ENCODE measurements at places on chromosomes 1 and 21.
A peak's percentile ranks its signal among the peaks of the same experiment; 100 is the strongest.

GRCh38 chr1:214861615-214862014 is 220.9 kb upstream of the KCNK2 start:
- DNase-seq, result no peak

DNA sequence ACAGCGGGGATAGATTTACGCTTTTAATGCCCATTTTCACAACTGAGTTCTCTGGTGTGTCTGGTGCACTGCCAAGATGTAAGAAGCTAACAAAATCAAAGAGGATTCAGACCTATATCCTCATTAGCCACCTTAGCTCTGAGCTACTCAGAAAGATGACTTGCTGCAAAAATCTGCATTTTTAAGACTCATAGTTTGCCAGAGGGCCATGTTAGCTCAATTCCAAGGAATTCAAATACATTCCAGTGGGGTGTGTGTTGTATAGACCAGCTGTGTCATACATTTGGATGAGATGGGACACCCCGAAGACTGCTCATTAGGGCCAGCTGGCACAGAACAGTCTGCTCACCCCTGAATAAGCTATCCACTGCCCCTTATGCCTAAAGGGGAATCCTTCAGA is 8.9 kb downstream of the DENND2D start:
- no peak for DNase-seq

GRCh38 chr1:221829327-221830015 is 87.6 kb upstream of the DUSP10 start:
- DNase-seq, result no peak

DNA sequence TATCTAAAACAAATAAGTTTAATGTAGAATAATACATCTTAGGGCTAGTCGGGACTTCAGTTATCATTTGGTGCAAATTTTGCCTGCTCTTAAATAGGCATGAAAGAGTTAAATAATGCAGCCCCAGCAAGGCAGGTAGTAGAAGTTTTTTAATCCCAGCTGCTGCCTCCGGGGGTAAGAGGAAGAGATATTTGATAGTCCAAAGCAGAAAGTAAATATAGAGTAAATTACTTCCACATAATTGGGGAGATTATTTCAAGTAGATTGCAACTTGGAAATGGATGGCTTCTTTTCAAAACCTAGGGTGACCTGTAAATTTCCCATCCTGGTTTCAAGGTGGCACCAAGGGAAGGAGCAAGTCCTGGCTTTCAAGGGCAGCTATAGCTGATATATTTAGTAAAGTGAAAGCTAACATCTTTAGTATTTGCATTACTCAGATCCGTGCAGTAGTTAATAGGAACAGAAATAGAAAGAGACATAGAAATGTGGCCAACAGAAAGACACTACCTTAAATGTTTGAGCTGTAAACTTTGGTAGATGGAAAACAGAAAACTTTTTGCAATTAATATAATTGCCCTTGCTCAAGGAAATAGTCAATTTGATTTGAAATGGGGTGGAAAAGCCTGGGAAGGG is 109.1 kb downstream of the LMO4 start:
- no peak for DNase-seq

- no peak for DNase-seq
Observed at GRCh38 chr1:193654951-193655735, 468.7 kb upstream of the B3GALT2 start.

GRCh38 chr1:26410706-26411623 is at the start of gene LIN28A:
Gene LIN28A, plus strand, starts transcription at chr1:26410817. Its CDS starts 75 bp downstream, at chr1:26410892.
- no peak for DNase-seq

DNA sequence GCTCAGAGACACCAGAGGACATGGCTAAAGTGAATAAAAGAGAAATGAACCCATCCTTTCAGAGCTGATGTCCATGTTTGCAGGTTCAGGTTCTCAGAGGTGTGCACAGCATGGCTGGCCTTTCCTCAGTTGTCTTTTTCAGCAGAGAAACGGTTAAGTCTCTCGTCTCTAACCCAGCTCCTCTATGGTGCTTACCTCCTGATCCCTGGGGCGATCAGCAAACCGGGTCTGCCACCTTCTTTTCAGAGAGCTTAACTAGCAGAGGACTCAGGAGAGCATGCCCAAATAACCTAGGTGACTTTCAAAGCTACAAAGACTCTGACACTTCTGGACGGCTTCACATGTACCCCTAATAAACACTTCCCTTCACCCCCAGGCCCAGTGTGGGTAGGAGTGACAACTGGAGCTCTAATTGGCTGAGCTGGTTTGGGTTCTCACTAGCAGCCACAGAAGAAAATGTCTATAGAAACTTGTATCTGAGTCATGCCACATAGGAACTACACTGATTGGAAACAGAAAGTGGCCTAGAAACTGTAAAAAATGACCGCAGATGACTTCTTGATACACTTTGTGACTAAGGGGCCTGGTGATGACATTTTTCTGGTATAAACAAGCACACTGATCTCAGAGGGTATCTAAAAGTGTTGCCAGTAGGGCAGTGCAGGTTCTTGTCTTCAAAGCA is at the start of gene AIM2:
TSS of gene AIM2 (minus strand) at position 329 of the 682 bp plus-strand sequence. CDS start 3,267 bp downstream, outside the sequence.
- DNase-seq, result no peak

- DNase-seq, result no peak
Observed at GRCh38 chr1:98217601-98218000, 296.8 kb upstream of the DPYD start.

DNA sequence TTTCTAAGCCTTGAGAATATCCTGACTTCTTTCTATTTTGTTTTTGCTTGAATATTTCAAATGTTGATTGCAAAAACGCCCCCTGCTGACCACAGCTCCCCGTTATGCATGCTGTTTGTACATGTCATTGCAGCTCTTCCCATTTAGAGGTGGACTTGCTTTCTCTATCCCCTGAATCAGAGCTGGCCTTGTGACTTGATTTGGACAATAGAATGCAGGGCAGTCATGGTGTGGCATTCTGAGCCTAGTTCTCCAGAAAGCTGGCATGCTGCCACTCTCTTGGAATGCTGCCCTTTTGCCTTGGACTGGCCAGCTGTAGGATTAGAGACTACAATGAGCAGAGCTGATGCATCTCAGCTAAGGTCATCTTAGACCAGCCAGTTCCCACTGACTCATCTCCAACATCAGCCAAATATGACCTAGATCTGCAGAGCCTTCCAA is 1561.5 kb downstream of the MRPL39 start:
- peak; percentile 1 for DNase-seq

DNA sequence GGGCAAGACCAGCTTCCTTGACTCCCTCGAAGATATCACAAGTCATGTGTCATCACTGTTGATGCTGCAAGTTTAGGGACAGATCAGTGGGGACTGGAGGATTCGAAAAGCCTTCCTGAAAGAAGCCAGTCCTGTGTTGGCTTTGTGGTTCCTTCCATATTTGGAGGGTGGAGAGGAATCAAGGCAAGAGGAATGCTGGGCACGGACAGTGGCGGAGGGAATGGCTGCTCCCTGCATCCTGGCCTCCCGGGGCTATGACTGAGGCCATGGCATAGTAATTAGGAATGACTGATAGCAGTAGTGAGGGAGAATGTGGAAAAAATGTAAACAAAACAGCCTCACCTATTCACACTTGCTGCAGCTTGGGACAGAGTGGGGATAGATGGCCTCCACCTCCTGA is 36.4 kb downstream of the VANGL1 start:
- DNase-seq, result no peak

- DNase-seq, result peak; percentile 70
Observed at GRCh38 chr1:94247138-94248094, 10.0 kb upstream of the ARHGAP29 start.

DNA sequence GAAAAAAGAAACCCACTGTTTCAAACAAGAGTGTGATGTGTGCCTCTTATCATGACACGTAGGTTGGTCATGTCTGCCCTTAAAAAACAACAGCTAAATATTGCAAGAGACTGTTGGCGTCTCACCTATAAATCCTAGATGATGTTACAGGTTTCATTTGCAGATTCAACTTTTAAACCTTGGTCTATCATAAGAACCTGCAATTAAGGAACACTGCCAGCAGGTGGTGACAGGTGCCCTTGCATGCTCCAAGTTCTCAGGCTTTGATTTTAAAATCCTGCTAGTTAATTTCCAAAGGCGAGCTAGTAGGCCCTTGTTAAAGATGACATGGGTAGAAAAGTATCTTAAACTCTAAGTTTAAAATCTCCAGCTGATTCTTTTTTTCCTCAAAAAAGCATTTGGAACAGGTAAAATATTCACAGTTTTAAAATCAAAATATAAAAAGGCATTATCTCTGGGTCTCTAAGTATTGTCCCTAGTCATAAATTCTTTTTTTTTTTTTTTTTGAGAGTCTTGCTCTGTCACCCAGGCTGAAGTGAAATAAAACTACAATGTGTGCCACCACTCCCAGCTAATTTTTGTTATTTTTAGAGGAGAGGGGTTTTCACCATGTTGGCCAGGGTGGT is 39.1 kb downstream of the CLSTN1 start:
- DNase-seq, result peak; percentile 43

DNA sequence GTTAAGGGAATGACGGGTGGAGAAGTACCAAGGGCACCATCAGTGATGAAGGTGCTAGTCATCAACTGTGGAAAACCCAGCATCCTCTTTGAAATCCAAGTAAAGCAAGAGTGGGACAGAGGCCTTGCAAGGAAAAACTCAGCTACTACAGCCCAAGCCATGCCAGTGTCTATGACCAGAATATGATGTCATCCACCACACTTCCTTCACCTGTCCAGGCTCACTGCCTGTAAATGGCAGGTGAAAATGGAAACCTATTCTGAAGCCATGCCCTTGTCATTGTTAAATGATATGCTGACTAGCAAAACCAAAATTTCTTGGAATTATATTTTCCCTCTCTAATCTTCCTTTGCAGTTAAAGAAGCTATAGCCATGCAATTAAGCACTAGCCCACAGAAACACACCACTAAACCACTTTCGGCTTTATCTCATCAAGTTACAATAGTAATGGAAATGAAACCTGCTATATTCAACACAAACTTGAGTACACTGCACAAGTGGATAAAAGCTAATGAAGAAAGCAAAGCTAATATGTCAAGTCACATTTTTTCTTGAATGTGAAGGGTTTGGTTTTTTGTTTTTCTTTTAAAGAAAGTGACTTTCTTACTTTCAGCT is 96.3 kb upstream of the RALGPS2 start:
- no peak for DNase-seq

- no peak for DNase-seq
Observed at GRCh38 chr1:201570886-201571624, 32.1 kb downstream of the NAV1 start.

DNA sequence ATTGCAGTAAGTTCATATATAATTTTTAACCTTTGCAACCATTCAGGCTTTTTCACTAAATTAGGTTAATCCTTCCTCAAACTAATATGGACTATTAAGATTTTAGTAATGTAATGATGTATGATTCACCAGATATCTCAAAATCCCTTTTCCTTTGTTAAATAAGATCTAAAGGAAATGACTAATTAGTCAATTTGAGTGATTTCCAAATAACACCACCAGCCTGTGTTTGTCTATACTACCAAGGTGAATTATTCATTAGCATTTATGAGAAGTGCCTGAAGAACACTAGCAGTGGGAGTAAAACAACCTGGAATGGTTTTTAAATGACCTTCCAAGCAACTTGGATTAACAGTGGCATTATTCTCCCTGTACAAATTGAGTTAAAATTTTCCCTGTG is 670.6 kb upstream of the PKN2 start:
- DNase-seq, result no peak

- DNase-seq, result no peak
Observed at GRCh38 chr1:241081473-241081872, 275.5 kb downstream of the RGS7 start.

- no peak for DNase-seq
Observed at GRCh38 chr1:16474166-16474800, 33.8 kb downstream of the NECAP2 start.

DNA sequence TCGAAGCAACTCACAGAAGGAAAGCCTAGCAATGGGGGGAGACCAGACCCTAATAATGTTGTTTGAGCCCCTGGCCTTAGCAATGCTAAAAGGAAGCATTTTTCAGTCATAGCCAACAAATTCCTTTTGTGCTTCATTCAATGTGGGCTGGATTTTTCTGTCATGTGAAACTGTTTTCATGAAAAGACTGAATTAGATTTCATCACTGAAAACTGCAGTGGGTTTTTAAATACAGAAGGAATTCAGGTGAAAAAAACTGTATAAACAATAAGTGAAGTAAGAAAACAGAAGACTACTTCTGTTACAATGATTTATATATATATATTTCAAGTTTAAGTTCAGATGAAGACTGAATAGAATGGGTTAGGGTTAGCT is 204.8 kb downstream of the SMYD3 start:
- DNase-seq, result no peak

DNA sequence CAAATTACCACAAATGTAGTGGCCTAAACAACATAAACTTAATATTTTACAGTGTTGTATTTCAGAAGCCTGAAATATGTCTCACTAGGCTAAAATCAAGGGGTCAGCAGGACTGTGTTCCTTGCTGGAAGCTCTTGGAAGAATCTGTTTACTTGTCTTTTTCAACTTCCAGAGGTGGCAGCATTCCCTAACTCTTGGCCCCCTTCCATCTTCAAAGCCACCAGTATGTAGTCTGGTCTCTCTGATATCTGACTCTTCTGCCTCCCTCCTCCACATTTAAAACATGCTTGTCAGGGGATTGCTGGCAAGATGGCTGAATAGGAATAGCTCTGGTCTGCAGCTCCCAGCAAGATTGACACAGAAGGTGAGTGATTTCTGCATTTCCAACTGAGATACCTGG is 567.5 kb downstream of the PLA2G4A start:
- DNase-seq, result no peak

- no peak for DNase-seq
Observed at GRCh38 chr1:25562101-25562927, 18.9 kb downstream of the LDLRAP1 start.

DNA sequence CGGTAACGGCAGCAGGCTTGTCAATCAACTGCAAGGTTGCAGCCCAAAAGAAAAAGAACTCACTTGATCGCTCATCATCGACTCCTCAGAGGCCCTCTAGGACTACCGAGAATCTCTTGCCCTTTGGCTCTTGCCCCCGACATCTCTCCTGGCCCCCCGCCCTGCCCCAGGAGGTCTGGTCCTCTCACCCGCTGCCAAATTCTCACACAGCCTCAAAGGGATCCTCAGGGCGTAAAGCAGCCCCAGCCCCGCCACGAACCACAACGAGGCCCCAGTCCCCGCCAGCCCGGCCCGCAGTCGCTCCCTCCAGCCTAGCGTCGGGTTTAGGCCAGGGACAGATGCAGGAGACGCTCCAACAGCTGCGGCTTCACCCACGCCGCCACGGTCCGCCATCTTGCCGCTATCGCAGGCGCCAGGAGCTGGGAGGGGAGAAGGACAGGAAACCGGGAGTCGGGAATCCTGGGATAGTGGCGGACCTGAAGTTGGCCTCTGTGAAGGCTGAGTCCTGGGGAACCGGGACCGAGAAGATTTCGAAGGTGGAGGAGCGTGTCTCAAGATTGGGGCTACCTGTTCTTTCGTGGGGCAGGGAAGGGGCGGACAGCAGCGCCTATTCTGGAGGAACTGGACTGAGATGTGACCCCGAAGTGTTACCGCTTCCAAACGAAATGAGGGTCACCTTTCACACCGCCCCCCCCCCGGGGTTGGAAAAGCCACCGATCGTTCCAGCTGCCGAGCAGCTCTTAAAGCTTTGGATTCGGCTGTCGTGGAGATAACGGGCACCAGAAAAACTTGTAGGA is at the start of gene ST7L:
TSS of gene ST7L (minus strand) at position 421 of the 797 bp plus-strand sequence. CDS start at position 393, 28 bp downstream.
- peak; percentile 59 for DNase-seq

DNA sequence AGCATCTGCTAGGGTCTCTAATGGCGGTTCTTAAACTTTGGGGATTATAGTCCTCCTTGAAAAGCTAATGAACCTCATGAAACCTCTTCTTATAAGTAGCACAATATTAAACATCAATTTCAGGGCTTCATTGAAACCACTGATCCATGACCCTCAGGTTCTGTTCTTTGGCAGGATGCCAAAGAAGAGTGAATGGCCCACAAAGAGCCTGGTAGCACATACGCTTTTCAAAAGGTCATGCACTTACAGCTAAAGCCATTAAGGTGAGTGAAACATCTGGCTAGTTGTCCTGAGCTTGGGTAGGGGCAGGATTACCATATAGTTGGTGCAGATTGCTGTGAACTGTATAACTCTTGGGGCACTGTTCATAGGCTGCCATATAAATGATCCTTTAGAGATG is 42.3 kb downstream of the MDM4 start:
- DNase-seq, result no peak
